HS-5 (cell line): ENCODE measurements at places on chromosomes 7 and 10.

DNA sequence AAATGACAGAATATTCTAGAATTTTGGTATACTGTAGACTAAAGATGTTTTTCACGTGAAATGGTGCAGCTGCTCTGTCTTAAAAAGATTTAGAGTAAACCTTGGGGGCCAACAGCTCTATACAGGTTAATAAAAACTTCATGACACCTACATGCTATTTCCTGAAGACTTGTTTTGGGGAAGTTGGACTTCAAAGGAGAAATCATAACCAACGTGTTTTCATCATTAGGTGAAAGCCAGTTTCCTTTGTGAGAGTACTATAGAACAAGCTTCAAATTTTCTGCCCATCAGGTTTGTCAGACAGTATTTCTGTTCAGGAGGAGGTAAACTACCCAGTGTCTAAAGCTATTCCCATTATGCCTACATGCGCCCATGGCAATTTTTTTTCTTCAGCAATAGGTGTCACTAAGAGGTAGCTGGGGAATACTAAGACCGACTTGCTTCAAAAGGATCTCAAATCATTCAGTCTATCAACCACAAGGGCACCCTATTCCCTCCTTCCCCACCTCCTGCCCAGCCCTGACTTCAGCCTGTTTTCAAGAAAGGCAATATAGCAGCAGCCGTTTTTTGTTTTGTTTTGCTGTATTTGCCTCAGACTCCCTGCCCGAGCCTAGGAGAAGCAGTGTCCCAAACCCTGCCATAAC, 237.3 kb upstream of the SP8 start:
- DNase-seq = no peak

DNA sequence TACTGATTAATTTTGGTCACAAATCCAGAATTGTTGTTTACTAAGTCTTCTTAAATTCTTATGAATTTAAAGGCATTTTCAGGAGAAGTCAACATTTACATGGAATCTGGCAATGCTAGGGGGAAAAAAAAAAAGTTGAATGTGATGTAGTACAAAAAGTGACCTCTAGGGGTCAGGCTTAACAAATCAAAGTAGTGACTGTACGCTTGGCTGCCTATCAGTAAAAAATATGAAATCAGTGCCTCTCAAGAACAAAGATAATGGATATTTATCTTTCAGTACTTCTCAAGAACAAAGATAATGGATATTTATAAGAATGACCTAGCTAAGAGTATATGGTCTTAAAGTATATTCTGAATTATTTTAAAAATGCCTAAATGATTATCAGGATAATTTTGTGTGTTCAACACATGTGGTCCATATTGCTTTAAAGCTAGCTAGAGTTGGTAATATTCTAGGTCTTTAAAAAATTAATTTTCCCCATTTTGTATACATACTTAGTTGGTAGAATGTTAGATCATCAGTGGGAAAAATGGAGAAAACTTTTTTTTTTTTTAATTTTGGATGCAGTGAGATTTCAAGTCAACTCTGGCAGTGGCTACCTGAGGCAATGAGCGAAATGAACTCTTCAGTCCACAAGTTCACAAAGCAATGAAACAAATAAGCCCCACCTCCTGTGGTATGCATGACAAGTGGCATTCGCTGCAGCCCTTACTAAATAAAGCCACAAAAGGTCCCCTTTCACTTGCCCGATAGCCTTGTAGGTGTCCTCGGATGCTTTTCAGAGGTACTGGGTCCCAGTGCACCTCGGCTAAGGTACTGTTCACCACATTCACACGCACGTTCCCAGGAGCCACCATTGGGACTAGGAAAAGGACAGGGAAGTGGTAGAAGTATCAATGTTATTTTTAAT, 51.2 kb upstream of the LAMB4 start:
- peak; percentile 24 for DNase-seq

GRCh38 chr7:127807829-127808228, 155.8 kb downstream of the SND1 start:
- DNase-seq = no peak

DNA sequence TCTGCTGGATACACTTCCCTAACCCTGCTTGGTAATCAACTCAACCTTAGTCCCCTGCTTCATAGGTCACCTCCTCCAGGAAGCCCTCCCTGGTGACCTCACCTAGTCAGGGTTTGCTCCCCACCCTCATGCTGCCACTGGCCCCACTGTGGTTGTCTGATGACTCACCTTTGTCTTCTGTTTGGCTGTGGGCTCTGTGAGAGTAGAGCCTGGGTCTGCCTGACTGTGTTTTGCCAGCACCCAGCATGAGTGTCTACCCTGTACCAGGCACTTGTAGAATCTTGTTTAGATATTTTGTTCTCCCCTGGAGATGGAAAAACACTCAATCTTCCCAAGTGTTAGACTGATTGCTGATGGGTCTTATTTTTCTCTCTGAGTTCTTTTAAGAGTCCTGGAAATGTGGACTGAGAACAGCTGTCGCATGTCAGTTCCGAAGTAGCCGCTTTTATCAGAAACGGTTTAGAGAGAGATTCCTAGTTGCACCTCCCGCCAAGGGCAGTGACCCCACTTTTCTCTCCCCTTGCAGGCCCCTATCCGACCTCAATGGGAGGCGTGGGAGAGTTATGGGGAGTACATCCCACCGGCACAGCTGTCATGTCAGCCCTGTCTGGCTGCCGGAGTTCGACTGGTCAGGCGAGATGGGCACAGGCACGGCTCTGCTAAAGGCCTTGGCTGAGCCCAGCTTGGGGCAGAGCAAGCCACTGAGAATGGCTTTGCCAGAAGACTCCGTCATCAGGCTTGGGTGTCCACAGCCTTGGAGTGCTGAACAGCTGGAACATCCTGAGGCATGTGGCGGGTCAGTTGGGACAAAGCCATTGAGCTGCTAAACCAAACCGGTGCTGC, 134.3 kb downstream of the GRK5 start:
- DNase-seq = no peak

DNA sequence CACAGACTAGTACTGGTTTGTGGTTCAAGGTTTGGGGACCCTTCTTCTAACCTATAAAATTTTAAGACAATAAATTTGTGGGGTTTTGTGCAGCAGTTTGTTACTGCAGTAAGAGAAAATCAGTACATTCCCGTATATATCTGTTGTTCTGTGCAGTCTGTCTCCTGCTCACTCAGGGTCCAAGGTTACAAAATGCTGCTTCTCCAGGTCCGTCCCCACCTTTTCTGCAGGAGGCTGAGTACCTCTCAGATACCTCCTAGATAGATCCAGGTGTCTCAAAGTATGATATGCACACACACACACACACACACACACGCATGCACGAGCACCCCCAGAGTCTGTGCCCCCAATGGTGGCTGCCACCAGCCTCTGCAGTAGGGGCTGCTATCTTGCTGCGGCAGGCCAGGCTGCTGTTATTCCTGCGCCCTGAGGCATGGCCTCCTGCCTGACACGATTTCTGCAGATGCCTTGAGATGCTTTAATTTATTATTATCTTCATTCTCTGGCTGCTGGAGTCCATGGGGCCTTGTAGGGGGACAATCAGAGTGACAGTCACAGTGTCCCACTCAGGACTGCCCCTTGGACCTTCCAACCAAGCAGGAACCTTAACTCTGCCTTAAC, 25.2 kb upstream of the ASL start:
- no peak for DNase-seq

DNA sequence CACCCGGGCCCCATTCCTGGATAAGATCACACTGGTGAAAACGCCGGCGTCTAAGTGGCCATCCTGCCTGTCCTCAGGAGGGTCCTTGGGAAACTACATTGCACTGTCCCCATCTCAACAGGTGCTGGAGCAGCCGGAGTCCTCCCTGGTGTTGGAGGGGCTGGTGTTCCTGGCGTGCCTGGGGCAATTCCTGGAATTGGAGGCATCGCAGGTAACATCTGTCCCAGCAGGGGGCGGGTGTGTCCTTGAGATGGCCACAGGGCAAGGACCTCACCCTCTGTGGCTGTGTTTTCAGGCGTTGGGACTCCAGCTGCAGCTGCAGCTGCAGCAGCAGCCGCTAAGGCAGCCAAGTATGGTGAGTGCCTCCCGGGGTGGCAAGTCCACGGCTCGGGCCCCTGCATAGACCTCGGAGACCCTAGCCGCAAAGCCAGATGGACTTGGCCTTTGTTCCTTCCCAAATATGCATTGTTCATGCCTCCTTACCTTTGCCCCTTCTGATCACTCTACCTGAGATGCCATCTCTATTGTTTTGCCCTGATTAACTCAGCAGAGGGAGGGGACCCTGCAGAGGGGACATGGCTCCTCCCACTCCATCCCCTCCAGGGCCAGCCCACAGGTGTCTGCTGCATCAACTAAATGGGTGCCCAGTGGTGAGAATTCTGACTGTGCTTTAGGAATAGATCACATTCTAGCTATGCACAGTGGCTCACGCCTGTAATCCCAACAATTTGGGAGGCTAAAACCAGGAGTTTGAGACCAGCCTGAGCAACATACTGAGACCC, 23.8 kb downstream of the ELN start:
- no peak for DNase-seq

- no peak for DNase-seq
These were observed 99.1 kb downstream of the SND1 start for GRCh38 chr7:127751062-127751461.

DNA sequence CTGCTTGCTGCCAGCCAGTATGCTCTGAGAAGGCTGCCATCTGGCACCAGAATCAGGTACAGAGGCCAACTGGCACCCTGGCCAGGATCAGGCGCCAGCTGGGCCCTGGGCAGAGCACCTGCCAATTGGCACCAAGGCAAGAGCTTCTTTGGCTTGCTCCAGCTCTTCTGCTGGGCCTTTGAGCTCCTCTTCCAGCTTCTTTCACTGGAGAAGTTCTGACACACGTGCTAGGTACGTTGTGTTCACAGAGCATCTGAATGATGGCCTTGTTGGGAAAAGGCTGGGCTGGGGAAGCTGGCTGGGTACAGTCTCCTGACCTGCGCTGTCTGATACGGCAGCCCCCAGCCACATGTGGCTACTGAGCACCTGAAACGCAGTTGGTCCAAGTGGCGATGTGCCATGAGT, 31.7 kb upstream of the OPALIN start:
- no peak for DNase-seq

GRCh38 chr7:28298870-28299518, 113.3 kb upstream of the CREB5 start:
- peak; percentile 55 for DNase-seq

DNA sequence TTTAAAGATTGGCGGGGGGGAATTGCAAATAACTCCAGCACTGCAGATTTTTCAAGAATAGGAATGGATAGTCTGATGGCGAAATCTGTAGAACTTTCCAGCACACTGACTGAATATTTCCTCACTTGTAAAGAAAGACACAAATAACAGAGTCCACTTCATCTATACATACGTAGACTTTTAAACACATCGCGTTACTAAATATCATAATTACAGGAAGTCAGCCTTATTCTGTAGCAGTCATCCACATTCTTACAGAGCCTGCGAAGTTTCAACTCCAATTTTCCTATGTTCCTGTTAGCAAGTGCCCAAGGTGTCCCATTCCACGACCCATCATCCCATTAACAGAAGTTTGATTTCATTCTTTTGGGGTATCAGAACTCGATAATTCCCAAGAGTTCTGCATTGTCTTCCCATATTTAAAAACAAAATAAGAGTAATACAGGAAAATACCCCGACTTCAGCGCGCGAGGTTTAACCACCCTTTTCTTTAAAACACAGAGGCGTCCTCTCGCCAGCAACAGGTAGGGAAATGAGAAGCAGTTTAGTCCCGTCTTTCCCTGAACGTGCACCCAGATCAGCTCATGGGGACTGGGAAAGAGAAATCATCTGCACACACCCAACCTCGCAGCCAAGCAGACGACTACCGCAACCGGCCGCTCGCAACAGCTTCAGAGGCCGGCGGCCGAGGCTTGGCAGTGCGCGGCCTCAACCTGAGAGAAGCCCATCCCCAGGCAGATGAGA, 880 bp downstream of the HERC4 start:
- DNase-seq = no peak

DNA sequence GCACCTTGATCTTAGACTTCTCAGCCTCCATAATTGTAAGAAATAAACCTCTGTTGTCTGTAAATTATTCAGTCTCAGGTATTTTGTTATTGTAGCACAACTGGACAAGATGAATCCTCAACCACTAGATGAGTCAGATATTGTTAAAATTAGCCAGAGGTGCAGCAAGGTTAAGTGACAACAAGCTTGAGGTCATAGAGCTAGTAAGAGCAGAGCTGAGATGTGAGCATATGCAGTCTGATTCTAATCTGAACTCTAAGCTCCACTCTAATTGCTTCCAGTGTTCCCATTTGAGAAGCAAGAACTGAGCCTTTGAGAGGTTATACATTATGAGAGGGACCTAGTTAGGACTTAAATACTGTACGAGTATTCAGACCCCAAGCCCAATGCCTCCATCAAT, 93.1 kb downstream of the FZD1 start:
- DNase-seq = no peak

DNA sequence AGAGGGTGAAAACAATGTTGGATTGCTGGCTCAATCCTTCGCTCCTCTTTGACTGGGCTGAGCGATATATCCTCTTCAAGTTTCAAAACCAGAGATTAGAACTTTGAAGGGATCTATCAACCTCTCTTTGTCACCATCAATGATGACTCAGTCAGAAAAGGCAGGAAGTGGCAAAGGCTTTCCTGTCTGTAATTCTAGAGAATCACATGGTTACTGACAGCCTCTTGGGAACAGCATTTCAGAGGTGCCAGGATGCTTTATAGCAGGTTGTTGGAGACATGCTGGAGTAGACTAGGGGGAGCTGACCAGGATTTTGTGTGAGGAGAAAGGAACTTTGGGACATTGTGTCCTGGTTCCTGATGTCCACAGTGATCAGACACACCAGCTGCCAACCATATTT, 81.3 kb downstream of the PRKCQ start:
- DNase-seq = no peak

- DNase-seq = no peak
These were observed 32.4 kb upstream of the GRB10 start for GRCh38 chr7:50815138-50815537.

DNA sequence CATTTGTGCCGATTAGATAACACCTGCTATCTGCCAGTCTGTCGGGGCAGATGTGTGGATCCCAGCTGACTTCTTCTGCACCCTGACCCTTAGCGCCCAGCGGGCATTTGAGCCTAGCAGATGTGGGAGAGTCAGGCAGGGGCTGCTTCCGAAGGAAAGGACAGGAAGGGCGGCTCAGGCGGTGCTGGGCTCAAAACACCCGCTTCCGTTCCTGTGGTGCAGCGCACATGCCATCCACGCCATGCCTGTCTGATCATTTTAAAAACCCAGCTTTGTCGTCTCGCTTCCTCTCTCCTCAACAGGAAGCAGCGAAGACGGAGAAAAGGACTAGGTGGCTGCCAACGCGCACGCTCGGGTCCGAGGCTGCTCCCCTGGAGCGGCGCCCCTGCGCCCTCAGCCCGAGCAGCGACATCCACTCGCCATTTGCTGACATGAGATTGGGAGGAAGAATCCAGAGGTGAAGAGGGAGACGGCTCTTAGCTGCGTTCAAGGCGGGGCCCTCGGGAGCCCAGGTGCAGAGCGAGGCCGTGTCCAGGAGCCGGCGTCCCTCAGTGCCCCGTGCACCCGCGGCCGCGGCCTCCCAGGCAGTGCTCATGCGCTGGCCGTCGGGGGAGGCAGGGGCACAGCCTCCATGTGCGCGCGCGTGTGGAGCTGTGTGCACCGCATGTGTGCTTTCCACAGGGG, 5.9 kb upstream of the BHLHA15 start:
- no peak for DNase-seq

- DNase-seq = no peak
These were observed 2.9 kb upstream of the ZNF33A start for GRCh38 chr10:38007551-38007950.
